Esophagus muscularis mucosa (tissue), 4 donors: ENCODE measurements at places on chromosomes 2 and 18. TPM values are rescaled to one million over a fixed set of nuclear protein-coding genes. Genes with fewer than 3 reads are reported as not detected.

DNA sequence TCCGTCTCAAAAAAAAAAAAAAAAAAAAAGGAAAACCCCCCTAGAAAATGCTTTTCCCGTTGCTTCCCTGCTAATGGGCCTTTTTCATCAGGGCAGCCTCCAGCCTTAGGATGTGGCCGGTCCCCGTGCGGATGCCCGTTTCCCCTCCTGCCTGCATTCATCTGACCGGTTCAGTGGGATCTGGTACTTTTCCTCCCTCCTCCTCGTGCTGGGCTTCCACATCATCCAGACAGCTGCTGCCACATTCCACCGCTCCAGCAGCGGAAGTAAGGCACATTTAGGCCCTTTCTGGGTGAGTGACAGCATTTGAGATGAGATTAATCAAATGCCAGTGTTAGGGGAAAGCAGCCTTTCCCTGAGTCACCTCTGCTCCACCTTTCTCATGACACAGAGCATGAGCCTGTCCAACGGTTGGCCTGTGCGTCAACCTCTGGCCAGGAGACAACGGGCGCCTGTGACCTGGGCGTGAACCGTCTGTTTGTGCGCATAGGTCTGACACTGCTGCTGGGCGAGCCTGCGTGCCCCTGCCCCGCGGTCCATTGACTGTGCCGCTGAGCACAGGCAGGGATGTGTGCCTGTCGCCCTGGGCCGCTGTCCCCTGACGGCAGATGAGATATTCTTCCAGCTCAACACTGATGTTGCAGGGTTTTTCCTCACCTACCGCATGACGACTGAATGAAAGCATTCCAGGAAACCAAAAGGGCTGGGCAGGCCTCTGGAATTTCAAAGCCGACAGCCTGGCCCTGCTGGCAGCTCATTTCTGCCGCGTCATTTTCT lies 174.0 kb downstream of the TGIF1 start:
- H3K4me3 ChIP-seq = peak overlapping the region; percentile 7
- no peaks in the 10 kb centered on the region for H3K27me3 ChIP-seq
- peaks cover 26% of the 10 kb centered on the region for H3K4me1 ChIP-seq
- H3K36me3 ChIP-seq = no peaks in the 10 kb centered on the region
- no peak for DNase-seq

Gene PRSS56
- total RNA-seq = not detected

DNA sequence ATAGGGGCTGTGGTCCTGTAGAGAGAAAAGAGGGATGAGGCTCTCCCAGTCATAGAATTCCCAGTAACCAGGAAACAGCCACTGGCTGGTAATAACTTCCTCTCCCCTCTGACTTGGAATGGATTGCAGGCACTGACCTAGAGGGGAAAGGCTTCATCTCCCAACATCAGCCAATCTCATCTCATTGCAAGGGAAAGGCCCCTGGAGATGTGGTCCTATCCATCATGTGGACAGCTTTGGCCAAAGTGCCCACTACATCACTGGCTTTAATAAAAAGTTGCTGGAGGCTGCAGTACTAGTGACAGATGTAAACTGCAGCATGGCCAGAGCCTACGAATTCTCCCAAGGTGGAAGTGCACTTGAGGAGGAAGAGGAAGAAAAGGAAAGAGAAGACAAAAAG lies 820.5 kb upstream of the CELF4 start:
- DNase-seq = no peak
- H3K27ac ChIP-seq = no peak overlapping the region
- H3K4me1 ChIP-seq = no peaks in the 10 kb centered on the region
- no peak overlapping the region for H3K4me3 ChIP-seq

Gene SCYGR4
- total RNA-seq = not detected
